ENCODE measurements at places on chromosomes 16 and 17.

- no peak for DNase-seq
These were observed 37.2 kb upstream of the PIK3R6 start for GRCh38 chr17:8904686-8905085.

DNA sequence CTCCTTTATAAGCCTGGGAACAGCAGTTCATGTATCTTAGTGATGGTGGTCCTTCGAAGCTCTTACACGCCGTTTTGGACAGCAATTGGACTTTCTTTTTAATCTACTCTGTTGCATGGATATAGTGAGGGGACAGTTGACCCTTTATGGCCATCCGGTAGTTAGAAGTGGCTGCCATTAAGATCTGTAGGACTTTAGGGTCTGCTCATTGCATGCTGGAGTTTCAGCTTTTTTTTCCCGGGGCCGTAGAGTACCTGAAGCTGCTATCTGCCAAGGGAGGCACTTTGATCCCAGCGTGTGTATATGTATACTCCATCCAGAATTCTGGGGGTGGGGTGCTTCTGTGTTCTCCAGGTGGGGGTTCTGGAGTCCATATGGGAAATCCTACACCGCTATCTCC is 1.2 kb downstream of the CYB5D1 start:
- no peak for DNase-seq

DNA sequence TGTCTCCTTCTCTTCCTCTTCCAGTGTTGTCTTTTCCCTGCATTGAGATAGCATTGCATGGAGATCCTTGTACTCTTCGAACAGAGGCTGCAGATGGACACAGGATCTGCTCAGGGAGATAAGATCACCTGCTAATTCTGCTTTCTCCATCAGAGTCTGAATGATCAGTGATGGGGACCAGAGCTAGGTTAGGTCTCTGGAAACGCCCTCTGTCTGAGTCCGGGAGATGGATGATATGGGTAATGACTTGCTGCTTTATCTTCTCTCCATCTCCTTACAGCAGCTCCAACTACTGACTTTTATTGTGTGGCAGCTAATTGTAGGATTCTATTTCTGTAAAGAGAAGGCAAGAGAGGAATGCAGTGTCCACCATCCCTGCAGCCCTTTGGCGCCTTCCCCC is 435.6 kb downstream of the WWOX start:
- no peak for DNase-seq

DNA sequence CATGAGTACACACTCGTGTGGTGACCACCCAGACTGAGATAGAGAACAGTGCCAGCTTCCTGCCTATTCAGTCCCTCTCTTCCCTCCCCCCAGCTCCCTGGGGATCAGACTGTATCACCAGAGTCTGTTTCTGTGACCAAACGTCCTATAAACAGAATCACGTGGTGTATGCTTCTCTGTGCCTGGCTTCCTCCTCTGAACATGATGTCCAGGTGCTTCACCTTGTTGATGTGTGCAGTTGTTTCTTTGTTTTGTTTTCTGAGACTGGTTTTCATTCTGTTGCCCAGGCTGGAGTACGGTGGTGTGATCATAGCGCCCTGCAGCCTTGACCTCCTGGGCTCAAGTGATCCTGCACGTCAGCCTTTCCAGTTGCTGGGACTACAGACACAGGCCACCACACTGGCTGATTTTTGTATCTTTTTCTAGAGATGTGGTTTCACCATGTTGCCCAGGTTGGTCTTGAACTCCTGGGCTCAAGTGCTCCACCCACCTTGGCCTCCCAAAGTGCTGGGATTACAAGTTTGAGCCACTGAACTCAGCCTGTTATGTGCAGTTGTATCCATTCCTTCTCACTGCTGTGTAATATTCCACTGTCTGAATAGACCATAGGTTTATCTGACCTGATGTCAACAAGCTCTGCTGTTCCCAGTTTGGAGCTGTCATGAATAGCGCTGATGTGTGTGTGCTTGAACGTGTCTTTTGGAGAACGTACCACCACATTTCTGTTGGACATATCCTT is 28.9 kb upstream of the PRM1 start:
- no peak for DNase-seq

GRCh38 chr17:45771271-45771959 is 12.7 kb upstream of the CRHR1 start:
- DNase-seq: no peak

DNA sequence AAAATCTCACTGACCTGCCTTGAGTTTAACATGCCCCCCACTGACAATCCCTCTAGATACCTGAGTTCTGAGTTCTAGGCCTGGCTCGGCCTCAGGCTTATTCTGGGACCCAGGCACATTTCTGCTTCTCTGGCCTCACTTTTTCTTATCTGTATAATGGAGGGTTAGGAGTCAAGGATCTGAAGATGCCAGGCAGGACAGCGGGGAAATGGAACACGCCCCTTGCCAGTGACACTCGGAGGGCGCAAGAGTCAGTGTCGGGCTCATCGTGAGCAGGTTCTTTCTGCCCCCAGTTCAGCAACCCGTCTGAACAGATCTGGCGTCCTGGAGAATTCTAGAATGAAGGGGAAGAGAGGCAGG is 567 bp upstream of the MT3 start:
- DNase-seq: no peak

- DNase-seq: no peak
These were observed 16.8 kb downstream of the TIMM22 start for GRCh38 chr17:1013729-1014090.

DNA sequence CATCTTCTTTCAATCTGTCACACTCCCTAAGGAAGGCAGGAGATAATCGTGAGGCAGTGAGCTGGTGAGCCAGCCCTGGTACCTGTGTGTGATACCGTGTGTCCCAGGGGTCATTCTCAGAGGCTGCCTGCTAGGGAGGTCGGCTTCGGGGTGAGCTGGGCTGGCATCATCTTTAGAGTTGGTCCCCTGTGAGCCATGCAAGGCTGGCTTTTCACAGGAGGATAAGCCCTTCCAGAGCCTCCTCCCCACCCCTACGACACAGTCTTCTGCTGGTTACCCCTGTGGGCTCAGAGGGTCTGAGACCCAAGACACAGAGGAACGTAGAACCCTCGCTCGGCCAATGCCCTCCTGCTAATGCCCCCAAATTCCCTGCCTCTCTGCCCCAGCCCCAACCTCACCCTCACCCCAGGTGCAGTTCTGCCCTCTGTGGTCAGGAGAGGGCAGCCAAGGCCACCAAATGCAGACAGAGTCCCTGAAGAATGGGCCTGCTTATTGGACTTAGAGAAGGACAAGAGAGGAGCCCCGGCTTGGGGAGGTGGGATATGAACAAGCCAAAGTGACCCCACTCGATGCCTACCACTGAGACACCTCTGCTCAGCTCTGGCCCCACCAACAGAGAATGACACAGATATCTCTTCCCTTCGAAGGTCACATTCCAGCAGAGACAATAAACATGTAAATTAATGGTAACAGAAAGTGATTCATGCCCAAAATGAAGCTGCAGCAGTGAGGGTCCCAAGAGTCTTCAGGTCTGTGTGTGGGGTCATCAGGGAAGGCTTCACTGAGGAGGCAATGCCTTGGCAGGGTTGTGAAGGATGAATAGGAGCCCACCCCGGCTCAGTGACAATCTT is 80.8 kb upstream of the CCL1 start:
- DNase-seq: peak; percentile 58

GRCh38 chr17:28365487-28365886 is 488 bp upstream of the SEBOX start:
- no peak for DNase-seq

DNA sequence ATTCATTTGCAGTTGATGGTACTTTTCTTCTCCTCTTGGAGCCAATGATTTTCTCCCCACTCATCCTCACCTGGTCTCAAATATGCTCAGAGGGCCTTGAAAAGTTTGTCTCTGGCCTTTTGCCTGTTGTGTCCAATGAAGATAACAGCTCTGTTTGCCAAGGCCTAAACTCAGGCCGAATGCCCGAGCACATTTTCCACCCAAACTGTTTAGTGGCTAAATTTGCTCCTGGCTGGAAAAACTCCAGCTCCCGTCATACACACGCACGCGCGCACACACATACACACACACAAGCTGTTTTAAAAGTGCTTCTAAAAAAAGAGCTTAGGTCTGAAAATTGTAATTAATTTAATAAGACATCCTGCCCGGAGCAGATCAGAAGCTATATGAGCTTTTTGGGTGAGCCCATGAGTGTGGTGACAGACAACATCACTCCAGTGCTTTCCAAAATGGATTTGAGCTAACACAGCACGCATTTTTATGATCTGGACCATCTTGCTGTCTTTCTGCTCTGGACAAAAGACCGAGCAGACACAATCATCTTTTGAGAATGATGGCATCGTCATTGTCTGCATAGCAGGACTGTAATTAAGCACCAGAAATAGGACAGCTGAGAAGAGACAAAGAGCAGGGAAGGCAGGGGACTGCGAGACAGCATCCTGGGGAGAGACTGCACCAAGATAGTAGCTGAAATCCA is 48.9 kb downstream of the IRX6 start:
- DNase-seq: peak; percentile 69

GRCh38 chr16:83776944-83777343 is 30.8 kb upstream of the HSBP1 start:
- no peak for DNase-seq

DNA sequence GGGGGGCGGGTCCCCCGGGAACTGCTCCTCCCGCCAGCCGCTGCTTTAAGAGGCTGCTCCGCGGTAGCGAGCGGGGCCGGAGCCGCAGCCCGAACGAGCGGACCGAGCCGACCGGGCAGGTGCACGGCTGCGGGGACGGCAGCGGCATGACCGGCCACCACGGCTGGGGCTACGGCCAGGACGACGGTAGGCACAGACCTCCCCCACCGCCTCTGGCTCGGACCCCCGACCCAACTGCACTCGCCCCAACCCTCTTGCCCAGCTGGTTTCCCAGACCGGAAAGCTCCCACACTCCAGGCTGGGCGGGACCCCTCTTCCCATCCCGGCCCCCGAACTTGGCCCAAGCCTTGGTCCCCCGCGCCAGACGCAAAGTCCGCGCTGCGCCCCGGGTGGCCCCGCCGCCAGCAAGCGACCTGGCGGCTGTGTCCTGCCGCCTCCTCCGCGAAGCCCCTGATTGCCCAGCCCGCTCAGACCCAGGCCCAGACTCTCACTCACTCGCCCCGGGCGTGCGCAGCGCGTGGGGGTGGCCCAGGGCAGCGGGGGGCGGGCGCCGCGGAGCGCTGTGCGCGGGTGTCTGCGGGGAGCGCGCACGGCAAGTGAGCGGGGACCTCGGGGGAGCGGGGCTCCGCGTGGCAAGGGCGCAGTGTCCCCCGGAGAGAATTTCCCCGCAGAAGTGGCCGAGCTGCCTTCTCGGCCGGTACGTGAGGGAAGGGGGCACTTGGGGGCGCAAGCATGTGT is at the start of gene CA7:
Gene CA7, plus strand, starts transcription at position 73 of the 738 bp plus-strand sequence. Its CDS starts 74 bp downstream, at position 147.
- DNase-seq: no peak

GRCh38 chr17:44840274-44840673 is 7.4 kb upstream of the HIGD1B start:
- no peak for DNase-seq

DNA sequence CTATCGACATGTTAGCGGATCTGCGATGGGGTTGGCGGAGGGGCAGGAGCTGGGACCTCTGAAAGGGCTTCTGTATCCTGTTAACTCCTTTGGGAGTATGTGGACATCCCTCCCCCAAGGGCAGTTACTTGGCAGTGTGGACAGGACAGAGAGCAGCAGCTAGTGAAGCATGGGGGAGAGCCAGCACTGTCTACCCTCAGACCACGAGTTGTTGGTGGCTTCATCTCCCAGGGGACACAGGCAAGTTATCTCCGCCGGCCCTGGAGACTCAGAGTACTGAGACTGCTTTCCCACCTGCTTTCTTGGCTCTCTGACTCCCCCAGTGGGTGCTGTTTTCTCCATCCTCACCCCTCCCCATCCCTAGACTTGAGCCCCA is 5.3 kb upstream of the GFAP start:
- DNase-seq: no peak

GRCh38 chr17:82390860-82391435 is 19.4 kb downstream of the UTS2R start:
- no peak for DNase-seq

GRCh38 chr16:25676820-25677219 is 14.9 kb upstream of the HS3ST4 start:
- DNase-seq: no peak

- DNase-seq: no peak
These were observed 723 bp downstream of the TMEM186 start for GRCh38 chr16:8796469-8797363.

- DNase-seq: no peak
These were observed 165.6 kb downstream of the CA10 start for GRCh38 chr17:51992864-51993416.

GRCh38 chr17:72176951-72177660 is 56.3 kb downstream of the SOX9 start:
- no peak for DNase-seq

- peak; percentile 46 for DNase-seq
These were observed 6.6 kb downstream of the NDRG4 start for GRCh38 chr16:58506241-58507194.

- DNase-seq: no peak
These were observed 19.0 kb upstream of the EVPL start for GRCh38 chr17:76046064-76046463.

- no peak for DNase-seq
These were observed 354.7 kb upstream of the RBFOX1 start for GRCh38 chr16:6977916-6978315.

- DNase-seq: no peak
These were observed 125.5 kb upstream of the IRX3 start for GRCh38 chr16:54412037-54412436.

DNA sequence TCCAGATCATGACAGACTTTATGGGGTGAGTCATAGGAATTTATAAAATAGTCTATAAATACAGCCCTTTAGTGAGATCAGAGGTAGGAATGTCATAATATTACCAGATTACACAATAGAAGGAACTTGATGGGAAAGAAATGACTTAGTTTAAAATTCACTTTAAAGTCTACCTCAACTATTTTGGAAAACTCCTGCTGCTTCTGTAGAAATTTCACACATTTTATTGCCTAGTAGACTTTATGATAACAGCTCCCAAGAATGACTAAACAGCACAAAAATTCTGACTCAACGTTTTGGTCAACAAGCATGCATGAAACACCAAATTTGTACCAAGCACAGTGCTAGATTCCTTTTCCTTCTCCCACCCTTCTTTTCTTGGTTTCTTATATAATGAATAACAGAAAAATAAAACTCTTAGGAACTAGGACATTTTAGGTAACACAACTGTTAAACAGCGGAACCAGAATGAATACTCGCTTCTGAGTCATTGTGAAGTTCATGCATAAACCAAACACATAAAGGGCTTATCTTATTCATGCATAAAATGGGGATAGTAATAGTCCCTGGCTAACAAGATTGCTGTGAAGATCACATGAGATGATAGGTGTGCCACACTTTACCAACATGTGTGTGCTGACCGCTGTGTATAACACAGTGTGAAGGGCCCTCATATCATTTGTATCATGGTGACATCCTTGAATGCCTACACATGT is 243.9 kb downstream of the CDH8 start:
- DNase-seq: no peak

- DNase-seq: no peak
These were observed 18.4 kb downstream of the TRAP1 start for GRCh38 chr16:3698941-3699340.
